ENCODE measurements at places on chromosomes 2 and 18. TPM values are rescaled to one million over a fixed set of nuclear protein-coding genes. Genes with fewer than 3 reads are reported as not detected.

DNA sequence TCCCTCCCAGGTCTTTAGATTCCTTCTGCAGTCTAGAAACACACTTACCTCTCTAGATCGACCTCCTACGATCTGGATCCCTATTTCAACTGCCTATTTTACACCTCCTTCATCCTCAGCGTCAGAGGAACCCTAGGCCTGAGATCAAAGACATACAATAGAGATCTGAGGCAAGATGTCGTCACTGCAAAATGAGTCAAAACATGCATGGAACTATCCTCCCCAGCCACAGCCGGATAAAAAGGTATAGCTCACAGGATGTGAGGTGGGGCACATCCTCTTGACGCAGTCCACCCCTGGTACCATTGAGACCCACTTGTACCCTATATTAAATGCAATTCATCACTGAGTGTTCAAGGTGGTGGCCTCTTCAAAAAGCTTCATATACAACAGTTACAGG is 63.7 kb upstream of the DNAJC10 start:
- H3K4me1 ChIP-seq = peaks cover 19% of the 10 kb centered on the region
- no peak for DNase-seq
- H3K36me3 ChIP-seq = no peaks in the 10 kb centered on the region
- H3K27me3 ChIP-seq = no peaks in the 10 kb centered on the region

- H3K36me3 ChIP-seq = no peaks in the 10 kb centered on the region
- H3K4me3 ChIP-seq = no peak overlapping the region
- DNase-seq = no peak
- H3K27me3 ChIP-seq = peaks cover 10% of the 10 kb centered on the region
- peaks cover 21% of the 10 kb centered on the region for H3K4me1 ChIP-seq
- no peak overlapping the region for H3K27ac ChIP-seq
Observed at GRCh38 chr2:34368304-34368703, 769.2 kb upstream of the FAM98A start.

DNA sequence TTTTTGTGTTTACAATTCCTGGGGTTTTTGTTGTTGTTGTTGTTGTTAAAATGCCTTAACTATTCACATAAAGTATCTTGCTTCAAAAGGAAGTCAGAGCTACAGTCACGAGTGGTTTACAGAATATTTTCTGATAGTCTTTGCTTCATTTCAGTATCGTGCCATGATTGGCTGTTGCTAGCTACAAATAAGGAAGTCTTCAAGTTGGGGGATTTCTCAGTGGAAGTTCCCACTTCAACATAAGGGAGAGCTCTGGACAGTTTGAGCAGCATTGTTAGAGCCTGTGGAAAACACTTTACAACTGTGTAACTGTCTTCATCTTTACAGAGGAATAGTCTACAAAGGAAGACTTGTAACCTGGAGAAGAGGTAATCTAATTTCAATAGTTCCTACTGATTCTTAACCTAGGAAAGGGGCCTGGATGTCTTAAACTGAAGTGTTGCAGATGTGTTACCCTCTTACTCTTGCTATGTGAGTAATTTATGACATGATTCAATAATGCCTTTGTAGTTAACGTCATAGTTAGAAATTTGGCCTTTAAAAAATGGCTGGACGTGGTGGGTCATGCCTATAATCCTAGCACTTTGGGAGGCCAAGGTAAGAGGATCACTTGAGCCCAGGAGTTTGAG is 23.4 kb upstream of the TANK start:
- DNase-seq = no peak
- H3K4me3 ChIP-seq = no peak overlapping the region
- H3K27ac ChIP-seq = peak overlapping the region; percentile 39
- H3K36me3 ChIP-seq = no peaks in the 10 kb centered on the region

- H3K27me3 ChIP-seq = no peaks in the 10 kb centered on the region
- no peak overlapping the region for H3K27ac ChIP-seq
- no peak for DNase-seq
- no peak overlapping the region for H3K4me3 ChIP-seq
- peaks cover 16% of the 10 kb centered on the region for H3K4me1 ChIP-seq
Observed at GRCh38 chr2:197071213-197071612, 144.7 kb upstream of the PGAP1 start.

Gene SERPINB4
- total RNA-seq = not detected

GRCh38 chr2:171530378-171530777 is 8.1 kb downstream of the CYBRD1 start:
- no peaks in the 10 kb centered on the region for H3K36me3 ChIP-seq
- H3K27me3 ChIP-seq = no peaks in the 10 kb centered on the region
- H3K27ac ChIP-seq = no peak overlapping the region
- no peak for DNase-seq
- no peak overlapping the region for H3K4me3 ChIP-seq

DNA sequence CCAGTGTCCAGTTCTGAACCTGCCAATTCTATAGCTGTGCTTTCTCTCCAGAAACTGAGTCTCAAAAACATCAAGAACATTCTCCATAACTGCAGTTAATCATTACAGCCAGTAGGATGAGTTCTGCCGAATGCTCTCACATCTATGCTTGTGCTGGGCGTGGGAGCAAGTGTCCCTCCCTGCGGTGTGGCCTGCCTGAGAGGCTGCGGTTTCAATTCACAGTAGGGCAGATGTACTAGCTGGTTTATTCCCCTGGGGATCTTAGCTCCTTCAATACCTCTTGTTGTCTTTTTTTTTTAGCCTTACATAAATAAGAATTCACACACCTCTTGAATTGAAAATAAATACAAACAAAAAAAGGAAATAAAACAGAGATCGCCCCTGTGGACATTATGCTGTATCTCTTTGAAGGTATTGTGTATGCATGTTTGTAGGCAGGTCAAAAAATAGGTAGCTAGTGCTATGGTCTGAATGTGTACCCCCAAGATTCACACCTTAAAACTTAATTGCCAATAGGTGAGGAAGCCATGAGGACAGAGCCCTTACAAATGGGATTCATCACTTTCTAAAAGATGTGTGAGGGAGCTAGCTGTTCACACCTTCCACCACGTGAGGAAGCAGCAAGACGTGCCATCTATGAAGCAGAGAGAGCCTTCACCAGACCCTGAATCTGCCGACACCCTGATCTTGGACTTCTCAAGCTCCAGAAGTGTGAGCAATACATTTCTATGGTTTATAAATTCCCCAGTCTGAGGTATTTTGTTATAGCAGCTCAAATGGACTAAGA is 74.3 kb downstream of the BCL2L11 start:
- H3K27ac ChIP-seq = no peak overlapping the region
- DNase-seq = no peak
- no peaks in the 10 kb centered on the region for H3K36me3 ChIP-seq
- H3K4me3 ChIP-seq = no peak overlapping the region
- no peaks in the 10 kb centered on the region for H3K27me3 ChIP-seq
- peaks cover 5% of the 10 kb centered on the region for H3K4me1 ChIP-seq

Gene AFF3
- total RNA-seq = 20.9 TPM

DNA sequence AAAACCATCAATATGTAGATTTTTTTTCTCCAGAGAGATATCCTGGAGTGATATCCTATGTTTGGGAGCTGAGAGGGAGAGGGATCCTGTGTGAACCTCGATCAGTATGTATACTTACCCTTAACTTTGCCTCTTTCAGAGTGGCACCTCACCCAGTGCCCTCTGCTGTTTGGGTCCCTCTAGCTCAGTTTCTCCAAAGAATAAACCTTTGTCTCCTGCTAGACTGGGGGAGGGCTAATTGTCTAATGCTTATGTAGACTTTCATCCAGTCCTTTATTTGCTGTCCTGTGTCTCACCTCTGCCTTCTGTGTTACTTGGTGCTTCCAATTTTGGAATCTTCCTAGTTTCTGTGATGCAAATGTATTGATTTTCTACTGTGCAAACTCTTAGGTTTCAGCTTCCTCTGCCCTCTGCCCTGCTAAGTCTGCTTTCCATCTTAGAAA is 48.4 kb downstream of the MTX2 start:
- H3K4me1 ChIP-seq = peaks cover 21% of the 10 kb centered on the region
- no peak for DNase-seq
- H3K27me3 ChIP-seq = no peaks in the 10 kb centered on the region
- no peak overlapping the region for H3K4me3 ChIP-seq
- H3K27ac ChIP-seq = no peak overlapping the region

- H3K4me3 ChIP-seq = no peak overlapping the region
- H3K36me3 ChIP-seq = no peaks in the 10 kb centered on the region
- H3K27me3 ChIP-seq = no peaks in the 10 kb centered on the region
- H3K4me1 ChIP-seq = no peaks in the 10 kb centered on the region
Observed at GRCh38 chr18:66993492-66993891, 389.6 kb upstream of the CDH19 start.

Gene RGPD4
- total RNA-seq = 0.05 TPM

GRCh38 chr2:173667014-173667413 is 298.2 kb downstream of the SP3 start:
- no peaks in the 10 kb centered on the region for H3K36me3 ChIP-seq
- no peak for DNase-seq
- H3K4me1 ChIP-seq = peaks cover 42% of the 10 kb centered on the region
- no peak overlapping the region for H3K4me3 ChIP-seq
- H3K27ac ChIP-seq = no peak overlapping the region

- no peaks in the 10 kb centered on the region for H3K36me3 ChIP-seq
- no peak overlapping the region for H3K4me3 ChIP-seq
- peaks cover 3% of the 10 kb centered on the region for H3K27me3 ChIP-seq
- no peak overlapping the region for H3K27ac ChIP-seq
Observed at GRCh38 chr2:72527424-72527823, 298.4 kb downstream of the EXOC6B start.

Gene FSHR
- not detected for total RNA-seq

DNA sequence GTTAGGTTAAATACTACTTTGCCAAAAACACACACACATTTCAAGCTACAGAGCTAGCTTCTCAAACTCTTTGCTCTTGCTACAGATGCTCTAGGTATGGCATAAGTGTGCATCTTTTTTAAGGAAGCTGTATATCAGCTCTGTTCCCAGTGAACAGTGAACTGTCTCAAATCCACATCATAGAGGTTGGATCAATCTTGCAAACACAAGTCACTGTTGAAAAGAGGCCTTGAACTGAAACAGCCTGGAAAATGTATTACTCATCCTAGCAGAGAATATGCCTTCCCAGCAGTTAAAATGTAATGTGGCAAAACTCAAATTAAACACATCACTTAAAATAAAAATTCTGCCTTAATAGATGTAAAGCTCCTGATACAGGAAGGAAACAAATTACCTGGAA is 151.8 kb downstream of the WDPCP start:
- no peaks in the 10 kb centered on the region for H3K36me3 ChIP-seq
- DNase-seq = no peak
- H3K27me3 ChIP-seq = no peaks in the 10 kb centered on the region
- no peak overlapping the region for H3K27ac ChIP-seq

DNA sequence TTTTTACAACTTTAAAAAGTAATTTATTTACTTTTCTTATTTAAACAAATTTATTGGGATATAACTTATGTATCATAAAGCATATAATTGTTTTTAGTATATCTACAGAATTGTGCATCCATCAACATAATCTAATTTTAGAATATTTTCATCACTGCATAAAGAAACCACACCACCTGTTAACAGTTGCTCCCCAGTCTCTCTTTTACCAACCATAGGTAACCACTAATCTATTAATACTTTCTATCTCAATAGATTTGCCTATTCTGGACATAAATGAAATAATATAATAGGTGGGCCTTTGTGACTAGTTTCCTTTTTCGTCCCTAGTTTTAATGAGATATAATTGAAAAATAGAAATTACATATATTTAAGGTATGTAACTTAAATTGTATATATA is 90.6 kb downstream of the ADAM23 start:
- H3K27me3 ChIP-seq = no peaks in the 10 kb centered on the region
- no peaks in the 10 kb centered on the region for H3K36me3 ChIP-seq
- no peak overlapping the region for H3K27ac ChIP-seq
- no peak overlapping the region for H3K4me3 ChIP-seq
- DNase-seq = no peak

DNA sequence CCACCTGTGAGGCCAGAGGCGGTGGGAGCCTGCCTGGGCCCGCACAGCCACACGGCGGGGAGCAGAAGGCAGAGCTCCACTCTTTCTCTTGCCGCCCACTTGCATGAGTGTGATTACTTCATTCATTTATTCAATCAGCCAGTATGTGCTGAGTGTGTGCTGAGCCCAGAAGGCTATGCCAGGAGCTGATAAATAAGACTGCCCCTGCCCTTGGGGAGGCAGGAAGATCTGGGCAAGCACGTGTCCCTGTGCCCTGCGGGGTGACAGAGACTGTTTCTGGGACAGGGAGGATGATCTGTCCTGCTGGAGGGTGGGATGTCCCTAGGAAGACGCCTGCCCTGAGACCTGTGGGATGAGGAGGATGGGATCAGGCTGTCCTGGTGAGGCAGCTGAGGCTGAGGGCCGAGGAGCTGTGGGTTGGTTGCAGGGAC is 250.8 kb downstream of the DYSF start:
- peak overlapping the region; percentile 87 for H3K27ac ChIP-seq
- H3K4me1 ChIP-seq = peaks cover 30% of the 10 kb centered on the region
- H3K27me3 ChIP-seq = no peaks in the 10 kb centered on the region
- no peak overlapping the region for H3K4me3 ChIP-seq
- no peaks in the 10 kb centered on the region for H3K36me3 ChIP-seq

Gene NAT8
- total RNA-seq = not detected

DNA sequence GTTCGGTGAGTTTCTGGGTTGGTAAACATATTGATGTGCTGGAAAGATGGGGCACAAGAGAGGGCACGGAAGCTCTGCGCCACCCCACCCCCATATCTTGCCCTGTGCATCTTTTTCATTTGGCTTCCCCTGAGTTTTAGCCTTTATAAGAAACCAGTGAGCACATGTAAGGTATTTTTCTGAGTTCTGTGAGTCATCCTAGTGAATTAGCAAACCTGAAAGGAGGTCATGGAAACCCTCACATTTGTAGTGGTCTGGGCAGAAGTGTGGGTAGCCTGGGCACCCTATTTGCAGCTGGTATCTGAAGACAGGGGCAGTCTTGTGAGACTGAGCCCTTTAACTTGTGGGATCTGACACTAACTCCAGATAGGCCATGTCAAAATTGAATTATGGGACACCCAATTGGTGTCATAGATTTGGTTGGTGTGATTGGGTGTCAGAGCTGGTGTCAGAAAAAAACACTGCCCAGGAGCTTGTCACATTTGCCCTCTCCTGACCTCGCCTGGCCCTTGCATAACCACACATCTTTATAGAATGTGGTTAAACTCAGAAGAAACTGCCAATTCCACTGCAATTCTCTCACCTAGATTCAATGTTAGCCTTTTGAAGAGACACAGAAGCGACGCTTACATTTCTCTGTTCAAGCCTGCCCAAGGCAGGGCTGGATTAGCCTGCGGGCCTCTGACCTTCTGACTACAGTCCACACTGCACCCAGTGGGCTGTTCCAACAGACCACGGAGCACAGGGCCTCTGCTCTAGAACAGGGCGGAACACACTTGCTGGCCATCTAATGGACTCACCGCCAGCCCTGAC is 12.0 kb upstream of the GALM start:
- H3K36me3 ChIP-seq = no peaks in the 10 kb centered on the region
- H3K27me3 ChIP-seq = peaks cover 2% of the 10 kb centered on the region

- H3K4me3 ChIP-seq = no peak overlapping the region
- no peak overlapping the region for H3K27ac ChIP-seq
- no peak for DNase-seq
- no peaks in the 10 kb centered on the region for H3K4me1 ChIP-seq
- no peaks in the 10 kb centered on the region for H3K27me3 ChIP-seq
Observed at GRCh38 chr2:235433860-235434259, 60.0 kb upstream of the AGAP1 start.

- no peaks in the 10 kb centered on the region for H3K4me1 ChIP-seq
- no peak overlapping the region for H3K4me3 ChIP-seq
- peaks cover 22% of the 10 kb centered on the region for H3K36me3 ChIP-seq
- DNase-seq = no peak
Observed at GRCh38 chr2:46097714-46098480, 199.3 kb upstream of the EPAS1 start.

GRCh38 chr18:3345452-3345851 is 83.5 kb downstream of the MYL12B start:
- H3K4me1 ChIP-seq = peaks cover 28% of the 10 kb centered on the region
- no peaks in the 10 kb centered on the region for H3K36me3 ChIP-seq
- H3K27ac ChIP-seq = no peak overlapping the region

GRCh38 chr2:218307415-218308090 is 15.2 kb upstream of the TMBIM1 start:
- H3K4me3 ChIP-seq = no peak overlapping the region
- no peak overlapping the region for H3K27ac ChIP-seq
- H3K4me1 ChIP-seq = peaks cover 19% of the 10 kb centered on the region
- no peaks in the 10 kb centered on the region for H3K36me3 ChIP-seq
